ENCODE measurements at places on chromosomes 1 and 21.

GRCh38 chr1:44089371-44090048, 29.1 kb upstream of the KLF17 start:
- no peak for DNase-seq

- DNase-seq = no peak
Measured at GRCh38 chr1:160707236-160708064, 4.2 kb downstream of the CD48 start.

- DNase-seq = no peak
Measured at GRCh38 chr1:212959266-212960220, 9.2 kb downstream of the VASH2 start.

DNA sequence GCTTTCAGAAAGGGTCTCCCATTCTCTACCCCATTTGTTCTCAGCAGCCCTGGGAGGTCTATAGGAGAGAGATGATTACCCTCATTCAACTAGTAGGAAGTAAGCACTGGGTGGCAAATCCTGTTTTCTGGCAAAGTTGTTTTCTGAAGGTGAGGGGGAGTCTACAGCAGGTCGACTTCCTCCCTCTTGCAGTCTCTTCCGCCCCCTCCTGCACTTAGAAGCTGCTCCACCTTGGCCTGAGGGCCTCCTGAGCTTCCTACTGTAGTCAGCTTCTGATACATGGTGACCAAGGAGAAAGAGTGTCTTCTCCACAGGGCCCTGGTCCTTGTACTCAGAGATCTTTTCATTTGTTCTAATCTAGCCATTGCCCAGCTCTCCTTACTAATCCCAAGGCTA, 93.1 kb downstream of the RGL1 start:
- no peak for DNase-seq

GRCh38 chr21:44084496-44085241, 22.5 kb upstream of the PWP2 start:
- DNase-seq = no peak

GRCh38 chr1:21567241-21568005, 58.2 kb downstream of the ALPL start:
- DNase-seq = no peak

DNA sequence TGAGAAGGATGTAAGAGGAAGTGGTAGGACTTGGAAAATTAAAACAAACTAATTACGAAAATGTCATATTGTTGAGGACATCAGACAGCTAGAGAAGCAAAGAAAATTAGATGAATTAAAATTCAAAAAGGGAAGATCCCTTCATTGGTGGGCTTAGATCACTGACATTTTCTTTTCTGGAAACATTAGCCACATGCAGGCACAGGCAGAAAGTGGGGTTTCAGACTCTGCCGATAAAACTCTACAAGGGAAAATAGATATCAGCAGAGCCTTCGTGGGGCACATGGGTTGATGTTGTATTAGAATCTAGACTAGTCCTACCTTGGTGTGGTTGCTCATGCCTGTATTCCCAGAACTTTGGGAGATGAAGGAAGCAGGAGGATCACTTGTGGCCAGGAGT, 12.4 kb upstream of the RGS1 start:
- no peak for DNase-seq

GRCh38 chr1:84835169-84835568, 57.8 kb downstream of the LPAR3 start:
- no peak for DNase-seq

GRCh38 chr1:63813829-63814277, 40.0 kb downstream of the ROR1 start:
- DNase-seq = no peak

GRCh38 chr1:153202006-153202405, 1.2 kb upstream of the LELP1 start:
- no peak for DNase-seq

- no peak for DNase-seq
Measured at GRCh38 chr1:174157157-174157806, 2.0 kb upstream of the RABGAP1L start.

- no peak for DNase-seq
Measured at GRCh38 chr1:203934651-203935050, 73.3 kb downstream of the SNRPE start.

GRCh38 chr1:58620926-58621325, 43.9 kb upstream of the TACSTD2 start:
- no peak for DNase-seq

GRCh38 chr21:34080710-34081109, 7.3 kb downstream of the MRPS6 start:
- DNase-seq = no peak

DNA sequence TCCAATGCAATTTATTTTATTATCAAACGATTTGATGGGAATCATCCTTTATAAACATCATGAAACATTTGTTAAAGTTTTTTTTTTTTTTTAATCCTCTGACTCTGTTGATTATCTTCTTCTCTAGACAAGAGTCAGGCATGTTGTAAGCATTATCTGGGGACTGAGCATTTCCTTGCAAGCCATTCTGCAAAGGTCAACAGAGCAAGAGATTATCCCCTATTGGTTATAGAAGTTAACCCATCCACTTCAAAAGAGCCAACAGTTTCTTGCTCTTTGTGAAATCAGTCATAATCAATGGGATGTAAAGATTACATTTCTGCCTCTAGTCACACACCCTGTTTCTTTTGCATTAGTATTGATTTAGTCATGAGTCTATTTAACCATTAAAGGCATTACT, 368.8 kb upstream of the ADGRL4 start:
- no peak for DNase-seq

GRCh38 chr1:41715441-41716095, 203.2 kb downstream of the HIVEP3 start:
- no peak for DNase-seq

- DNase-seq = no peak
Measured at GRCh38 chr1:201842472-201843027, 13.6 kb downstream of the IPO9 start.

- no peak for DNase-seq
Measured at GRCh38 chr1:161970633-161971032, 53.0 kb downstream of the OLFML2B start.

DNA sequence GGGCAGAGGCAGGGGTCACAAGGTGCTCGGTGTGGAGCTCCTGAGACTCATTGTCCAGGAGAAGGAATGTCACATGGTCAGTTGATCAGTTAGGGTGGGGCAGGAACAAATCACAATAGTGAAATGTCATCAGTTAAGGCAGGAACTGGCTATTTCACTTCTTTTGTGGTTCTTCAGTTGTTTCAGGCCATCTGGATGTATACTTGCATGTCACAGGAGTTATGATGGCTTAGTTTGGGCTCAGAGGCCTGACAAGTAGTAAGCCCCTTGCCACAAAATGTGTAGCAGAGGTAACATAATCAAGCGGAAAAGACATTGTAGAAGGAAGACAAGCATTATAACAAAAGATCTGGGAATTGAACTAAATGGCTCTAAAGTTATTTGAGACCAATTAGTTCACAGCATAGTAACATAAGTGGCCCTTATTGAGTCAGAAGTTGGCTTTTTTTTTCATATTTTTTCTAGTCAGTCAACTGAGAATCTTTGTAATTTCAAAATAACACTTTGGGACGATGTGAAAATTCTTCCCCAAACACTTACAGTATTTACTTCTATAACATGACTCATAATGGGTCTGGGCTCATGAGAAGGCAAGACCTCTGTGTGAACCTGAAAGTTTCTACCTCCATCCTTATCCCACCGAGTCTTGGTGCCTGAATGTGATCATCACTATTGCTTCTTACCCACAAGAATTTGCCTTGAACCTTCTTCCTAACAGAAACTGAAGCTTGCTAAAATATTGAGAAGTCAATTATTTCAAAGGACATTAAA, 137.0 kb upstream of the DPT start:
- no peak for DNase-seq

DNA sequence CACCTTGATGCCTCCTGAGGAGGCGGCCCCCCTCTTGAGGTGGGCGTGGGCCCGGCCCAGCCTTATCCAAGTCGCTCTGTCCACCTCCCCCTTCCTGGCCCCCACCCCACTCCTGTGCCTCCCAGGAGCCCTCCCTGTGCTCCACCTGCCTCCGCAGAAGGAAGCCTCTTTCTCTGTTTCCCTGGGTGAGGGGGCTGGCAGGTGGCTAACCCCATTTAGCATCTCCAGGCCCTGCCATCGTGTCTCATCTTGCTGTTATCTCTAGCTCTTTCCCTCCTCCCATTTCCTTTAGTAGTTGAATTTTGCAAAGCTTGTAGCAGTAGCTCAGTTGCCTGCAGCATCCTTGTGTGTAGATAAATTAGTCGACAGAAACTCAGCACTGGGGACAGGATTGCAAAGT, 7.2 kb downstream of the RNF187 start:
- DNase-seq = no peak

DNA sequence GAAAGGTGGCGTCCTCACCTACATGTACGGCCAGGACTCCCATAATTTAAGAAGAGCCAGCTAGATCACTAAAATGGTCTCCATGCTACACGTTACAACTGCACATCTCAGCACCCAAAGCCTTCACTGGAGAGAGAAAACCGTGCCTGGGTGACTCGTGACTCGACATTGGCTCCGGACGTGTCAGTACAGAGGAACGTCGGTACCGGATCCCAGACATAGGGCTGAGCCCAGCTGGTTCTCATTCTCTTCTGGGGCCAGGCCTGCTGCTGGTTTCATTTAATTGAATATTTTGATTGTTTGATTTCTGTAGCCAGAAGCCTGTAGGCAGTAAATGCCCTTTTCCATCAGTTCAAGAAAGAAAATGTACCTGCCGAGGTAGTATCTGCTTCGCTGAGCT, 93.1 kb downstream of the HHIPL2 start:
- no peak for DNase-seq

DNA sequence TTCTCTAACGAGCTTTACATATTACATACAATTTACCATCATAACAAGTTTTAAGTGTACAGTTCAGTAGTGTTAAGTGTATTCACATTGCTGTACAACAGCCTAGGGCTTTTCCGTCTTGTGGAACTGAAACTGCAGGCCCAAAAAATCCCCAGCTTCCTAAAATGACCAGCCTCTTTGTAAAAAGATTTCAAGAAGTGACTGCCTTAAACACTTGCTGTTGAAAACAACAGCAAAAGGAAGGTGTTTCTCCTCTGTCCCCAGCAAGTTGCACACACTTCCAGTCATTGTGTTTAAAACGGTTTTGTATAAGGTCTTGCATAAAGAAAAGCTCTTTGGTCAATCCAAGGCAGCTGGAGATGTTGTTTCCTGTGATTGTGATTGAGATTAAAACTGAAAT, 16.0 kb upstream of the GBP1 start:
- DNase-seq = no peak

GRCh38 chr1:31665234-31665878, 20.7 kb upstream of the PEF1 start:
- no peak for DNase-seq

DNA sequence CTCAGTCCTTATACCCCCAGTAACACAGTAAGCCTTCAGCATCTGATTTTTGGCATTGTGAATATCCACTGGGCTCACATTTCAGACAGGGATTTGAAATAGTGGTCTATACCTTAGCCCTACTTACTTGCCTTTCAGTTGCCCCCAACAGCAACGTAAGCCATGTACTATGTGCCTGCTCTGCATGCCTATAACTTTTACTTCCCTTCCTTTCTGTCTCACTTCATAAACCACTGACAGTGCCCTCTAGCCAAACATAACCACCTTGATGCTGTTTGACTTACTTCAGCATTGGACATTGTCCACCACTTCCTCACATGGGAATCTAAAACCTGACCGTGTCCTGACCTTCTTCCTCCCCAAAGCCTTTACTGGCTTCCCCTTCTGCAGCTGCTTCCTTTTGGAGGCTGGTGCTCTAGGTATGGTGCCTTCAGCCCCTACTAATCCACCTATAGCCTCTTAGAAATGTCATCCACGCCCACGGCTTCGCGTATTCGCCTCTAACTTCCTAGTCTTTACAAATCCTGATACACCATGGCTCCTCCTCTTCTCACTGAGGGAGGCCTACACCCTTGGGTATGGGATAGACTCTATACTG, 3.6 kb upstream of the ZNF672 start:
- no peak for DNase-seq

- DNase-seq = no peak
Measured at GRCh38 chr1:107220036-107220435, 79.2 kb downstream of the NTNG1 start.

DNA sequence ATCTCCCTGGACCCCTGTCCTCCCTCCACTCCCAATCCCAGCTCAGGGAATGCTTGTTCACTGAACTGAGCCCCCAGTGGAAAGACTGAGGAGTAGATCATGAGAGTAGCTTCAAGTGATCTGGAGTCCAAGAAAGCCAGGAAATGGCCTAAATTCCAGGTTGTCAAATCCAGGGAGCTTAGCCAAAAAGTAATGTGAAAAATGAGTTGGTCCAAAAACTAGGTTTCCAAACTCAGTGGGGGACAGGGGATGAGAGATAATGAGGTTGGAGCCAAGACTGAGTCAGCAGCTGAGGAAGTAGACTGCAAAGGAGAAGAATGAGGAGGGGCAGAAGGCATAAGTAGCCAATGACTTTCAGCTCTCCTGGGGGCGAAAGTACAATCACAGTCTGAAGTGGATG, 284.1 kb upstream of the BEND5 start:
- DNase-seq = no peak

DNA sequence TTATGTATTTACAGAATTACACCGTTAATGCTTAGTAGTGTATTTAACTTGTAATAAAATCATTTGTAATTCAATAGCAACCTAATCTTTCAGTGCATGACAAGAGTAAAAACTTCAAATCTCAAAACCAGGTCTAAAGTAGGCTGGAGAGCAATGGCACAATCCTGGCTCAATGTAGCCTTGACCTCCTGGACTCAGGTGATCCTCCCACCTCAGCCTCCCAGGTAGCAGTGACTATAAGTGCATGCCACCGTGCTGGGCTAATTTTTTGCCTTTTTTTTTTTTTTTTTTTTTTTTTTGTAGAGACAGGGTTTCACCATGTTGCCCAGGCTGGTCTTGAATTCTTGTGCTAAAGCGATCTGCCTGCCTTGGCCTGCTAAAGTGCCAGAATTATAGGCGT, 11.3 kb downstream of the IPP start:
- DNase-seq = no peak

DNA sequence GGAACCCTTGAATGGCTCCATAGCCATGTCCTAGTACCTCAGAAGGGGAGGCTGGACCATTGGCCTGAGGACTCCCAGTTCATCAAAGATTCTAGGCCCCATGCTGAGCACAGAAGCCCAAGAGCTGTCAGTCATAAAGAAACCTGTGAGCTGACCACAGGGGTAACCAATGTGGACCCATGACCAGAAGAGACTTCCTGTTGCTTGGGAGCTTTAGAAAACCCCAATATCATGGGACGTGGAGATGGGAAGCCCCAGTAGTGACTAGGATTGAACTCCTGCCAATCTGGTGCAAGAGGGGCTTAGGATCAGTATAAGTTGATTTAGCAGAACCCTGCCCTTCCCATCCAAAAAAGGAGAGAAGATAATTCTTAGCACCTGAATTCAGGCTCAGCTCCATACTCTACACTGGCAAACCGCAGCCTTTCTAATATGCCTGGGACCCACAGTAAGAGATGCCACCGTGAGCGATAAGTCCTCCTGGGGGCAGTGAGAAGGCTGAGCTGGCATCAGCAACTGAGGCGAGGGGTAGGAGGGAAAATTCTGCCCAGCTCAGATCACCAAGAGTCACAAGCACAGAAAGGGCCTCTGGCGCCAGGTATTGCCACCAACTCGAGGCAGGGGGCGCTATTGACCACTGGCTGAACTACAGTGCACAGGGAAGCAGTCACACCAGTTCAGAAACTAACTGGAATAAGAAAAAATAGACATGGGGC, 108.9 kb downstream of the CAPN8 start:
- no peak for DNase-seq
